ENCODE measurements at places on chromosomes 7 and 10. TPM values are rescaled to one million over a fixed set of nuclear protein-coding genes. Genes with fewer than 3 reads are reported as not detected.

Gene ARL5B
- 7.7 TPM for total RNA-seq

Gene KLHDC10
- total RNA-seq, result 26.6 TPM

Gene LRRC61
- total RNA-seq, result not detected

Gene RPS24
- total RNA-seq, result 1,226 TPM

Gene RELN
- 0.39 TPM for total RNA-seq

Gene ZNF273
- total RNA-seq, result 5.9 TPM

Gene PKD1L1
- total RNA-seq, result under 0.01 TPM

Gene COL28A1
- total RNA-seq, result under 0.01 TPM

Gene CNPY1
- not detected for total RNA-seq

Gene UPF2
- 11.4 TPM for total RNA-seq

Gene FAM237B
- under 0.01 TPM for total RNA-seq

Gene MRPS16
- total RNA-seq, result 73.5 TPM

Gene SORBS1
- 0.20 TPM for total RNA-seq

Gene TMEM254
- 12.1 TPM for total RNA-seq

Gene SLIT1
- total RNA-seq, result 0.37 TPM

Gene ARHGEF35
- 0.73 TPM for total RNA-seq

Gene FXYD4
- total RNA-seq, result not detected

Gene EPHA1
- total RNA-seq, result not detected

Gene OR6V1
- total RNA-seq, result not detected

Gene CPA2
- not detected for total RNA-seq

Gene CALHM1
- not detected for total RNA-seq

Gene GCK
- 1.6 TPM for total RNA-seq

Gene NXPH1
- total RNA-seq, result not detected

Gene PDCD11
- total RNA-seq, result 36.0 TPM

Gene SMO
- total RNA-seq, result 3.7 TPM

Gene TCF7L2
- total RNA-seq, result 10.8 TPM

Gene OR2A7
- total RNA-seq, result 0.20 TPM

Gene LRRC27
- 9.6 TPM for total RNA-seq

Gene MCM10
- 9.6 TPM for total RNA-seq

Gene FFAR4
- total RNA-seq, result not detected

Gene ADAM8
- 0.73 TPM for total RNA-seq

Gene PLPP4
- total RNA-seq, result not detected

Gene AMPH
- total RNA-seq, result 4.3 TPM

Gene GFRA1
- total RNA-seq, result 1.1 TPM

Gene CRHR2
- total RNA-seq, result not detected

Gene BUD23
- total RNA-seq, result 26.5 TPM

Gene AOAH
- not detected for total RNA-seq

Gene NPY4R
- total RNA-seq, result not detected

Gene BCL7B
- 28.2 TPM for total RNA-seq

Gene FOXI2
- not detected for total RNA-seq

Gene TLX1
- not detected for total RNA-seq

Gene ZSCAN25
- total RNA-seq, result 8.8 TPM

Gene CAMK2B
- 0.98 TPM for total RNA-seq

Gene AKR1D1
- not detected for total RNA-seq

Gene HMX2
- not detected for total RNA-seq

Gene SLC26A5
- not detected for total RNA-seq

Gene PIP4K2A
- total RNA-seq, result 43.2 TPM

Gene TAF6
- 44.2 TPM for total RNA-seq
